ENCODE measurements at places on chromosomes 2 and 18.

DNA sequence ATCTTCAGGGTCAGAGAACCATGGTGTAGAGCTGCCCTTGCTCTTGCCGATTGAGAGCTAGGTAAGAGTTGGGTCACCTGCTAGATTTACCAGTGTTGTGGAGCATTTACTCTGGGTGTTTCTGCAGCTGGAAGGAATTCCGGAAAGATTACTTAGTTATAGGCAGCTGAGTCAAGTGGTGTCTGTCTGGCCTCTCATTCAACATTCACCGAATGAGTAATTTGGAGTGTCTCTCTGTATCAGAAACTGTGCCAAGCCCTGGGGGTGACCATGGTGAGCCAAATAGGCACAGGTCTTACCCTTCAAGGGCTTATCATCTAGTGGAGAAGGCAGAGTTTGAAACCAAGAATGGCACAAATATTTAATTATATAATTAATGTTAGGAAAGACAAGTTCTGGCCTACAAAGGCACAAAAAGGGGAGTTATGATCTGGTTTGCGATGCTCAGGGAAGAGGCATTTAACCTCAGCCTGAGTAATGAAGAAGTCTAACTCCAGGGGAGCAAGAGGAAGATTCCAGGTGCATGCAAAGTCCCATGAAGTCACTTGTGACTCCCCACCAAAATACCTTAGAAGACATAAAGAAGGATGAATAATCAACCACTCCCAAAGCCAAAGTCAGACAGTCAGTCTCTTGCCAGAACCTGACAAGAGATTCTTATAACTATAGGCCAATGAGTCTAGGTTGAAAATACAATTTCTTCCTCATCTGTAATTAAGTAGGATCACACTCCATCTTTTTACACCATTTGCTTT lies 12.5 kb downstream of the SETBP1 start:
- no peak for DNase-seq

- DNase-seq = no peak
Observed at GRCh38 chr18:78271790-78272189, 707.8 kb upstream of the SALL3 start.

DNA sequence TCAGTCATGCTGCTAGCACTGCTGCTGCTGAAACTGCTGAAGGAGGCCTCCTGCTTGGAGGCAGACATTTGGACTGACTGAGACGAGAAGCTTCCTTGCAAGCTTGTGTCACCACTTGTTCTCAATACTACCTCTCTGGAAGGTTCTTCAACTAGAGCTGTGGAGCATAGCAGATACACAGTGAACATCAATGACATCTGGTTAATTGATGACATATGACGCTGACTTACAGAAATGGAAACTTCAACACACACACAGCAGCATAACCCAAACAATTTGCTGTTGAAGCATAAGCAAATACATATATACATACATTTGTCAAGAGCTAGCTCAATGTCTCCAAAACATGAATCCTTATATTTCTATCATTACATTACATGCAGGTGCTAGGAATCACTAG lies 47.3 kb downstream of the PLEKHA3 start:
- no peak for DNase-seq

DNA sequence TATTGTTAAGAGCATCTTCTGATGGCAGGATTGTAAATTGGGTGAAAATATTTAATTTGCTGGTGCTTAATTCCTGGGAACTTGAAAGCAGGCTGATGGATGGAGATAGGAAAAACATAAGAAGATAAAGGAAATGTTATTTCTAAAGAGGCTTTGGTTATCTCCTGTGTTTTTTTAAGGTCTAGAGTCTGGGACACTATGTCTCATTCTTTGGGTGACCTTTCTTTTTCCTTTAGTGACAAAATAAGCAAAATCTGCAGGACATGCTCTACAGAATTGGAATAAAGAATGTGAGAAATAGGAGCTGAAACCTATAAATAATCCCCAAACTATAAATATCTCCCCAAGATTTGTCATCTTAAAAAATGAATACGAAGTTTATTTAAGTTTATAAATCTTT lies 241.7 kb downstream of the DSC3 start:
- no peak for DNase-seq

- DNase-seq = no peak
Observed at GRCh38 chr2:6202756-6203155, 510.6 kb downstream of the SOX11 start.

GRCh38 chr2:218953366-218953954 lies 6.0 kb upstream of the CDK5R2 start:
- no peak for DNase-seq

DNA sequence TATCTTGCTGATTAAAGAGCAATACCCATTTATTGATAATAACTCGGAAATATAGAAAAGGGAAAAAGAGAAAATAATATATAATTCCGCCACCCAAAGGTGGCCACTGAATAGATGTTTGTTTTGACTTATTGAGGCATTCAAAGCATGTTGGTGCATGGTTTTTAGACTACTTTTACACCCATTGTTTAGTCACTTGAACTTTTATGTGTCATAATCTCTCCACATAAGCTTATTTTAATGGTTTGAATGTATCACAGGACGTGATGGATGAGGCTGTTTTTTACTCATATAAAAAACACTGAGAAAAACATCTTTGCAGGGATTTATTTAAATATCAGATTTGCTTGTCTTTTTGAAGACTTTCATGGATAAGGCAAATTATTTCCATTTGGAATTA lies 120.4 kb downstream of the ACKR3 start:
- DNase-seq = no peak
